ENCODE measurements at places on chromosomes 7 and 10. TPM values are rescaled to one million over a fixed set of nuclear protein-coding genes. Genes with fewer than 3 reads are reported as not detected.

DNA sequence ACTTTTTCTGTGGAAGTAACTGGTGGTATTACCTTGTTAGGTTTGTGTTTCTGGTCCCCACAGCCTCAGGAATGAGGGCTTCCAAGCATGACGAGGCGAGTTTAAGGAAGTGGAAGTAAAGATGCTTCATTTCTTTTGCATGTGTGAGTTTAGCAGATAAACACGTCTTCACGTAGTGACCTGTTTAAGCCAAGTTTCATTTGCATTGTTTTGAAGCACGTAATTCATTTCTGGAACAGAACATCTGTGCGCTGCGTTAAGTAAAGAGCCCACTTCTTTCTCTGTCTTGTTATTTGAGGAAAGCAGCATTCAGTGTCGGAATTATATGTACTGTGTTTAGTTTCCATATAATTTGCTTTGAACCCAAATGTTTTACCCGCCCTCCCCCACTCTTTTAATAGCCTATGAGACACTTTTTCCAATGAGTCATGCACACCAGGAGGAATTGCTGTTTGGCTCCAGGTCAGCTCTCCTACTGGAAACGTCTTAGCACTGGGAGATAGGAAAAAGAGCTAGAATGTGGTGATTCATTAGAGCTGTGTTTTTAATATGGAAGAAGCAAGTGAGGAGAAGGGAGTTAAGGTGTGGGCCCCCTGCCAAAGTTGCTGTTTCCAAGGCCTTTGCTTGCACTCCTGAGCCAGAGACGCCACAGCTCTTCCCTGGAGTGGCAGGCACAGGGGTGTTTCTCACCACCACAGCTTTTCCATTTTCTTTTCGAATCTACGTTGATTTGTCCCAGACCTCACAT is 36.7 kb downstream of the BTBD16 start:
- DNase-seq = peak; percentile 84

Gene AGAP5
- 5.2 TPM for total RNA-seq

Gene VIPR2
- 0.30 TPM for total RNA-seq

DNA sequence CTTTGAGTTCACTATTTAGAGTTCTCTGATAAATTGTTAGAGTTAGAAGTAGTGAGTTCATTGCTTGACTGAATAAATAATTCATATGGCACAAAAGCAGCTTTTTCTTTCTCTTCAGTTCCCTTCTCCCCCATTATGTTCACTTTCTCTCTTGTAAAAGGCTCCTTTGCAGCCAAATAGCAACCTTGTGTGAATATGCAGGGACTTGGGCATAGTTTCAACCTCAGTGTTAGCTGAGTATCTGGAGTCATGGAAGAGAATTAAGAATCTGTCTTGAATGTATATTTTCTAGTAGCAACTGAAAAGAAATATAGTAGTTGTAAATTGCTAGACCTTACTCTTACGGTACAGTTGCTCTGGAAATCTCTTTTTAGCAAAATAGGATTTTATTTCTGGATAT is 31.9 kb downstream of the ZEB1 start:
- no peak for DNase-seq

- peak; percentile 54 for DNase-seq
Observed at GRCh38 chr10:122279725-122280141, 8.6 kb downstream of the BTBD16 start.

DNA sequence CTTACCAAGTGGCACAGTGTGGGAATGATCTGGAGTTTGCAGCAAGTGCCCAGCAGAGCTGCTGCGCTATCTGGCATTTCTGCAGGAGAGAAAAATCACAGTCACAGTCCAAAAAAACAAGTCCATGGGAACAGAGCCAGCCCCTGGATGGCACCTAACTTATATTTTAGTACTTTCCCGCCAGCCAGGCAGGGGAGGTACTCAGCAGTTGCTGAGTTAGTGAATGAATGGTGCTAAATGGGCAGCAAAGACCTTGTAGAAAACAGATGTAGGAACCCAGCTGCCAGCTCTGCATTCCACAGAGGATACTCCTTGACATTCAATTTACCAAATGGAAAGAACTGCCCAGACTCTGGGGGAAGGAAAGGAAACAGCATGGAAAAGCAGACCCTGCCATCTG is 54.5 kb downstream of the GSDME start:
- DNase-seq = no peak

DNA sequence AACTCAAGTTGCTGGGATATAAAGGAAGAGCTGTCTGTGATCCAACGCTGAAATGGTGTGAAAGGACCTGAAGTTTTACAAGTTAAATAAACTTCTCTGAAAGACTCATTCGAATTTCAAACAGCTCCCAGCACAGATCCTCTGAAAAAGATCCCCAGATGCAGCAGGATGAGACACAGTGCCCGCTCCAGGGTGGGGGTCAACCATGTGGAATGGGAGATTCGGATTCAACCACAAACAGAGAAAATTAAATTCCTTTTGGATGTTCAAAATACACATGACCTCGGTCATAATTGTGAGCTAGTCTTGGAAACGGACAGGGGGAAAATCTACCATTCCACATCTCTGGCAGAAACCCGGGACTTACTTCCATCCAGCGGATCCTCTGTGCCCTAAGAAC is 119.6 kb downstream of the PRKAG2 start:
- no peak for DNase-seq

Gene DIP2C
- 4.0 TPM for total RNA-seq

Gene CFAP58
- 2.1 TPM for total RNA-seq

DNA sequence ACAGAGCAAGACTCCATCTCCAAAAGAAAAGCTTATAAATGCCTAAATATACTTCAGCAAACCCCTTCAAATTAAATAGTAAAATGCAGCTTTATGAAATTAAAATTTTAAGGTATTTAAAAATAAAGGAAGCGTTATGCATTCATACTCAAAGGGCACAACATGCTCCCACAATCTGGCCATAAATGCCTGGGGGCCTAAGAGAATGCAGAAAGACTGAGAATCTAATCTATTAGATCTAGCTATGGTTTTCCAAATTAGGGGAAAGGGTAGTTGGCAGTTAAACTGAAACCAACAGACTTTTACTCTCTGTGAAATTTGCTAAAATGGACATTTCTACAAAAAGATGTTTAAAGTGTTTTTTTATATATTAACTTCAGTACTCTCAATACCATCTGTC is 40.6 kb downstream of the SORBS1 start:
- DNase-seq = no peak

Gene POLR2J
- total RNA-seq = 42.4 TPM

GRCh38 chr10:4353964-4354363 is 472.0 kb upstream of the AKR1E2 start:
- DNase-seq = no peak

DNA sequence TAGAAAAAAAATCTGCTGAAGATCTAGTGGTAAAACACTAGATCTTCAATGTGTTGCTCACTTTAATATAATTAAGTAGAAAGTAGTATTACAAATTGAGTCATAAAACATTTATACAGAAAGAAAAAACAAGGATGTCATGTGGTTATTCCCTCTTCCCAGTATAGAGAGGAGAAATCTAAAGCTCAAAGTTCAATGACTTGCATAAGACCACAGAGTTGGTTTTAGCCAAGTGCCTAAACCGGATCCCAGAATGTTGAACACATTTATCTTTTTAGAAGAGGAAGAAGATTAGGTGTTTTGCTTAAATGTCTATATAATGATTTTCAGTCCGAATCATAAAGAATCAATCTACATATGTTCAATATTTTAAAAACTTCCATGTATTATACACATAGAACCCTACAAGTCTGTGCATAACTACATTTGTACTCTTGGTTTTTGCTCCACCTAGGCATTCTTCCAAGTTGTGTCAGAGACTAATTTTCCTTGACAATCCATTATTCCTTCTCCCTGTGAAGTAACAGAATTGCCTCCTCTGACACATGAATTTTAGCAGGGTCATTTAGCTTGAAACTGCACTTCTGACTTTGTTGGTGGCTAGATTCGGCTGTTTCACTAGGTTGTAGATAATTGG is 389.2 kb downstream of the MAGI2 start:
- no peak for DNase-seq

Gene RP9
- 35.7 TPM for total RNA-seq

GRCh38 chr7:2651336-2651735 is 19.6 kb downstream of the TTYH3 start:
- DNase-seq = no peak

- no peak for DNase-seq
Observed at GRCh38 chr10:6274484-6274883, 71.8 kb downstream of the PFKFB3 start.

DNA sequence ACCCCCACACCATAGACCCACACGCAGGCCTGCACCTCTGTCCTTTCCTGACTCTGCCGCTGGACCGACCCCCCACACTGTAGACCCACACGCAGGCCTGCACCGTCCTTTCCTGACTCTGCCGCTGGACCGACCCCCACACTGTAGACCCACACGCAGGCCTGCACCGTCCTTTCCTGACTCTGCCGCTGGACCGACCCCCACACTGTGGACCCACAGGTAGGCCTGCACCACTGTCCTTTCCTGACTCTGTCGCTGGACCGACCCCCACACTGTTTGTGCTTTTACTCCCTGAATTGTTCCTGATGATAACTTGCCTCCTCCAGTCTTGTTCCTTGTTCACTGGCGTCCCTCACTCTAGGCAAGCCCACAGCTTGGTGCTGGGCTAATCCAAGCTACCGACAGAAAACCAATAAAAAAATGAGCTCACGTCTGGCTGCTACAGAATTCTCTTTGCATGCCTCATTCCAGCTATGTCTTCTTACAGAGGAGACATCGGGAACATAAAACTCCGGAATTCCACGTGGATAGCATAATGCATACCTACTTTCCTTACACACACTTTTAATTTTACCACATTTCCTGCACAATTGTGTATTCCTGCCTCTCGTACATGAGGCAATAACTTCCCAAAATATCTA is 494.3 kb downstream of the PTPRN2 start:
- no peak for DNase-seq

DNA sequence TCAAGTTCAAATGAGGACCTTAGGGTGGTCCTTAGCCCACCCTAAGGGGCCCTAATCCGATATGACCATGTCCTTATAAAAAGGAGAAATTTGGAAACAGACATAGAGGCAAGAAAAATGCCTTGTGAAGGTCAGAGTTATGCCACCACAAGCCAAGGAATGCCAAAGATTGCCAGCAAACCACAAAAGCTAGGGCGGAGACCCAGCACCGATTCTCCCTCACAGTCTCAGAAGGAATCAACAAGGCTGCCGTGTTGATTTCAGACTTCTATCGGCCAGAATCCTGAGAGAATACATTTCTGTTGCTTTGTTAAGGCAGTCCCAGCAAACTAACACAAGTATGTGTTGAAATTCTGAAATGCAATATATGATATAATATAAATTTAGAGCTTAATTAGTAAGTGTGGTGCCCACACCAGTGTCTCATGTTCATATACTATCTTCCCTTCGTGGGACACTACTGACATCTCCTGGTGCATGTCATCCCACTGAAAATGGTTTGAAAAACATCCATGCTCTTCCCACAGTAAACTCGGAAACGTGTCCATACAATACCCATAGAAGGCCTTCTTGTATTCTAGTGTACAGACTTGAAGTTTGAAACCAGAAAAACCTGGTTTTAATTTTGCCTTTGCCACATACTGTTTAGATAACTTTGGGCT is 349.0 kb downstream of the TNS3 start:
- no peak for DNase-seq

GRCh38 chr7:121505021-121505420 is 108.9 kb upstream of the FAM3C start:
- DNase-seq = no peak

Gene ARHGEF35
- 0.84 TPM for total RNA-seq

DNA sequence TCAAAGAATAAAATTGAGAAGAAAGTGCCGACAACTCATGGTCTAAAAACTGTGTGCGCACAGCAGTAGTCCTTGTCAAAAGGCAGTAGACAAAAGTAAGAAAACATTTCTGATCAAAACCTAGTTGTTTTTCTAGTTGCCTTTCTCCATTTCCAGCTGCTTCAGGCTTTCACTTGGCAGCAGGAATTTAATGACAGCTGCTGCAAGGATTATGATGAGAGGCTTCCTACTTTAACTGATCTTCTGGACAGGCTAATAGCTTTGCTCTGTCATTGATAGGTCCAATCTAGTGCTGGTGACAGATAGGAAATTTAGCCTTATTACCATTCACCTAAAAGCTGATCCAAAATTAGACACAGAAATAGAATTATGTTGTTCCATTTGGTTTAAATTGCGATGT is 110.7 kb upstream of the SEMA3C start:
- no peak for DNase-seq

DNA sequence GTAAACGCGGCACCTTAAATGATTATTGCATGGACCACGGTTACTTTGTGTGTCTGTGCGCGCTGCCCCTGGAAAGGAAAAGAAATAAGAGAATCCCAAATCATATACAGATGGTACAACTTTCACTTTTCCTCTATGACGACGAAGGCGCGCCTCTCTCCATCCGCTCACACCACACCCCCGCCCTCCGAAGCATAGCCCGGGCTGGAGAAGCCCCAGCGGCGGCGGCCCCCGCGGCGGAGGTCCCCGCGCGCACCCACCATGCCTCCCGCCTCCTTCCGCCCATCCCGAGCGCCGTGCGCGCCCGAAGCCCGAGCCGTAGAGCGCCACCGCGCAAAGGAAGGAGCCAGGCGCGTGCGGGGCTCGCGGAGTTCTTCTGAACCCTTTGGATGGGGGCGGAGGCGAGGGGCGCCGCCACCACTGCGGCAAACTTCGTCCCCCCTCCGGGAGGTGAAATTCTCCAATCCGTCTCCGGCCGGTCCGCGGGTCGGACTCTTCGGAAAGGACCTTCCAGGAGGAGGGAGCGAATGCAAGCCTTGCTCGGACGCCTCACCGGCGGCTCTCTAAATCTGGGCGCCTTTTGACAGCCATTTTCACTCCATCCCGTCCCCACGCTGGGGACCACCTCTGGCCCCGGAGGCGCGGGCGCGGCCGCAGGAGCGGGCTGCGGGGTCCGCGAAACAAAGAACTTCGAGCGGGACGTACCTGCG is 588 bp downstream of the GLI3 start:
- DNase-seq = peak; percentile 29

Gene TRA2A
- total RNA-seq = 23.1 TPM

- no peak for DNase-seq
Observed at GRCh38 chr10:77252380-77253146, 385.0 kb downstream of the KCNMA1 start.

Gene NCF1
- not detected for total RNA-seq

DNA sequence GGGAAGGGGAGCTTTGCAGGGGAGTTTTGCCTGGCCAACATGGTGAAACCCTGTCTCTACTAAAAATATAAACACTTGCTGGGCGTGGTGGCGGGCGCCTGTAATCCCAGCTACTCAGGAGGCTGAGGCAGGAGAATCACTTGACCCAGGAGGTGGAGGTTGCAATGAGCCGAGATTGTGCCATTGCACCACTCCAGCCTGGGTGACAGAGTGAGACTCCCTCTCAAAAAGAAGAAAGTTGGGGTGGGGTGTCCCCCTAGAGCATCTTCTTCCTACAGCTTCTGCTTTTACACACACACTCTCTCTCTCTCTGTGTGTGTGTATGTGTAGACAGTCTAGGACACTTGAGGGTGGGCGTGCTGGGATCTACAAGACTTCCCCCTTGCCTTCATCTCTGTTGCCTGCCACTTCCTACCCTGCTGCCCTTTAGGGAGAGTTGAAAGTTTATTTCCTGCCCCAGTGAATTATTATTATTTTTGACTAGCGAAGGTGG is 21.7 kb downstream of the PLAU start:
- no peak for DNase-seq

Gene CTAGE8
- not detected for total RNA-seq

All from NCI-H460 (cell line).